MM.1S (cell line): ENCODE measurements at places on chromosomes 2 and 18.

DNA sequence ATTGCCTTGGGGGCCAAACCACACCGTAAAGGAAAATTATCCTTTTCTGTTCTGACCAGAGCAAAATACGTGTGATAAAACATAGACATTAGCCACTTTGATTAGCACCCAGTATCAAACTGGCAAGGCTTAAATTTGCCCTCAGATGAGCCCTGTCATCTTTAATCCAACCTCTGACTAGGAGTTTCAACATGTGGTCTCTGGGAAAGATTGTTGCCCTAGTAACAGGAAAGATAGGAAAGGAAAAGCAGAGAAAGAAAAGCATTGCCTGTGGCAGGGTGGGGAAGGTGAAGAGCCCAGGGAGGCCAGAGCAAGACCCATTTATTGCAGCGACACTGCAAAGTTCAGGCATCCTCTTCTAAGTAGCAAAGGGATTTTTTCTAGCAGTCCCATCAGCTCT is 181.5 kb upstream of the SCN7A start:
- H3K36me3 ChIP-seq, result no peaks in the 10 kb centered on the region
- H3K27me3 ChIP-seq, result no peaks in the 10 kb centered on the region
- DNase-seq, result no peak
- H3K4me1 ChIP-seq, result no peaks in the 10 kb centered on the region

DNA sequence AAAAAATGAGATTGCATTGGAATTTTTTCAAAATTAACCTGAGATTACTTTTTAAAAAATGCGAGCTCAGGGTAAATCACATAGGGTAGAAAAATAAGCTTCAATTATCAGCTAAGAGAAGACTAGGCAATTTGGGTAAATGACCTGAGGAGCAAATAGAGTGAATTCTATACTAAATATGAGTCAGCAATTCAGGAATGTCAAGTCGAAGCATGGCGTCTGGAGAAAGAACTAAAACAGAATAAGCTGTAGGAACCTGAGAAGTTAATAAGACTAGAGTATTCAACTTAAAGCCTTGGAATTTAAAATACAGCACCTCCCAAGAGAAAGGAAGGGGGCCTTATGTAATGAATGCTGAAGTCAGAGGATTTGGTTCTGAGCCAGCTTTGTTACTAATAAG is 487.0 kb downstream of the SUCLG1 start:
- no peaks in the 10 kb centered on the region for H3K4me1 ChIP-seq
- DNase-seq, result no peak
- no peak overlapping the region for H3K27ac ChIP-seq
- no peaks in the 10 kb centered on the region for H3K36me3 ChIP-seq
- no peaks in the 10 kb centered on the region for H3K27me3 ChIP-seq

DNA sequence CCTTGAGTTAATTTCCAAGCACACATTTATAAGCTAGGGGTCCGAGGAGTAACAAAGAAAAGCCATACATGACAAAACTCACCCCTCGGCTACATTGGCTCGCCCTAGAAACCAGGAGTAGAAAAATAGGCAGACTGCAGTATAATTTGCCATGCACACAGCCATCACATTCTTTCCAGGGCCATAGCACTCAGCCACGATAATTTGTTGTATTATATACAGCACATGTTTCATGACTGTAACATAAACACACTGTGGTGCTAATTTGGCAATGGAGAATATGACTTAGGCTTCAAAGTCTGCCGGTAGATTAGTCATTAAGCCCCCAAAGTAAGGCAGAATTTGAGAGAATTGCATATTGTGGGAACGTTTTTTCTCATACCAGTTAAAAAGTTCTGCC is 254.9 kb downstream of the ZNF521 start:
- H3K27ac ChIP-seq, result no peak overlapping the region
- no peaks in the 10 kb centered on the region for H3K27me3 ChIP-seq
- DNase-seq, result no peak
- no peaks in the 10 kb centered on the region for H3K36me3 ChIP-seq

GRCh38 chr2:62785216-62785615 is 79.7 kb downstream of the EHBP1 start:
- no peaks in the 10 kb centered on the region for H3K4me1 ChIP-seq
- no peaks in the 10 kb centered on the region for H3K27me3 ChIP-seq
- H3K4me3 ChIP-seq, result no peak overlapping the region
- H3K36me3 ChIP-seq, result no peaks in the 10 kb centered on the region

- no peak for DNase-seq
- H3K36me3 ChIP-seq, result no peaks in the 10 kb centered on the region
- H3K4me1 ChIP-seq, result no peaks in the 10 kb centered on the region
Measured at GRCh38 chr18:32237049-32237448, 47.2 kb downstream of the MEP1B start.

DNA sequence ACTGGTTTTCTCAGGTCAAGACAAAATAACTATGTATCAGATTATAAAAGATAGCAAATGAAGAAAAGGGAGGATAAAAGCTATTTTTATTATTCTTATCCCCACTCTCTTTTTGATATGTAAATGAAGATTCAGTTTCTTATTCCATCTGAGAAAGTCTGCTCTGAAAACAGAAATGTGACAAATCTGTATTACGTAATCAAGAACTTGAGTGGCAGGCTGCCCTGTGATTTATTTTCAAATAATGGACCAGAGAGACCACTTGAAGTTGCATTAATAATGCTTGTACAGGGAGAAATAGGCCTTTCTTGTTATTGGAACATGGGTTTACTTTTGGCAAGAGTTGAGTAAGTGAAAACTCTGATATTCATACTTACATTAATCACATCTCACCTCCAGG is 727.4 kb downstream of the DPP10 start:
- H3K27me3 ChIP-seq, result no peaks in the 10 kb centered on the region
- DNase-seq, result no peak
- H3K4me3 ChIP-seq, result no peak overlapping the region
- no peak overlapping the region for H3K27ac ChIP-seq

DNA sequence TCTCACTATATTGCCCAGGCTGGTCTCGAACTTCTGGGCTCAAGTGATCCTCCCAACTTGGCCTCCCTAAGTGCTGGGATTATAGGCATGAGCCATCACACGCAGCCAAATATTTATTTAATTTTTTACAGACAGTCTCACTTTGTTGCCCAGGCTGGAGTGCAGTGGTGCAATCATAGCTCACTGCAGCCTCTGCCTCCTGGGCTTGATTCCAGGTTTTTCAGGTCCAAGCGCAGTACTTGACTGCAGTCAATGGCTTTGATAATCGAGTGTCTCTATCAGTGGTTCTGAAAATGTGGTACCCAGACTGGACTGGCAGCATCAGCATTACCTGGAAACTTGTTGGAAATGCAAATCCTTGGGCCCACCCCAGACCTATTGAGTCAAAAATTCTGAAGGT is 63.1 kb downstream of the PLB1 start:
- H3K36me3 ChIP-seq, result no peaks in the 10 kb centered on the region
- DNase-seq, result no peak
- no peaks in the 10 kb centered on the region for H3K4me1 ChIP-seq
- H3K27ac ChIP-seq, result no peak overlapping the region
- H3K27me3 ChIP-seq, result no peaks in the 10 kb centered on the region

DNA sequence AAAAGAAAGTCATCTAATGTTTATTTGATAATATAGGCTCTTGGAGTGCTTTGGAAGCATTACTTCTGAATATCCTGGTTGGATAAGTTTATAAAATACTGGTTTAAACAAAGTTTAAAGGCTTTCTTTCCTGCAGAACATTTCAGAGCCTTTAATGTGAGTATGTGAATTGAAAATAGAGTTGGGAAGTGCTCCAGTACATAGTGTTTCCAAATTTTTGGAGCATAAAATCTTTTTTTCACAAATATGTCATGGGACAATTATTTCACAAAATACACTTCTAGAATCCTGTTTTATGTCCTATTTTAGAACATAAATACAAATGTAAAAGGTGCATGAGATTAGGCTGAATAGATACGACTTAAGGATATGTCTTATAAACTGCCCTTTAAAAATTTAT is 158.9 kb upstream of the HNRNPA3 start:
- no peaks in the 10 kb centered on the region for H3K36me3 ChIP-seq
- H3K27ac ChIP-seq, result no peak overlapping the region
- no peaks in the 10 kb centered on the region for H3K4me1 ChIP-seq
- no peak overlapping the region for H3K4me3 ChIP-seq
- DNase-seq, result no peak

GRCh38 chr2:191086706-191087105 is 64.1 kb downstream of the STAT4 start:
- no peak for DNase-seq
- H3K4me1 ChIP-seq, result no peaks in the 10 kb centered on the region

GRCh38 chr2:62467475-62468321 is 38.3 kb downstream of the TMEM17 start:
- H3K27me3 ChIP-seq, result no peaks in the 10 kb centered on the region
- H3K27ac ChIP-seq, result peak overlapping the region; percentile 57; the same call in 1 of the 2 replicates
- no peak overlapping the region for H3K4me3 ChIP-seq
- peaks cover 20% of the 10 kb centered on the region for H3K4me1 ChIP-seq

DNA sequence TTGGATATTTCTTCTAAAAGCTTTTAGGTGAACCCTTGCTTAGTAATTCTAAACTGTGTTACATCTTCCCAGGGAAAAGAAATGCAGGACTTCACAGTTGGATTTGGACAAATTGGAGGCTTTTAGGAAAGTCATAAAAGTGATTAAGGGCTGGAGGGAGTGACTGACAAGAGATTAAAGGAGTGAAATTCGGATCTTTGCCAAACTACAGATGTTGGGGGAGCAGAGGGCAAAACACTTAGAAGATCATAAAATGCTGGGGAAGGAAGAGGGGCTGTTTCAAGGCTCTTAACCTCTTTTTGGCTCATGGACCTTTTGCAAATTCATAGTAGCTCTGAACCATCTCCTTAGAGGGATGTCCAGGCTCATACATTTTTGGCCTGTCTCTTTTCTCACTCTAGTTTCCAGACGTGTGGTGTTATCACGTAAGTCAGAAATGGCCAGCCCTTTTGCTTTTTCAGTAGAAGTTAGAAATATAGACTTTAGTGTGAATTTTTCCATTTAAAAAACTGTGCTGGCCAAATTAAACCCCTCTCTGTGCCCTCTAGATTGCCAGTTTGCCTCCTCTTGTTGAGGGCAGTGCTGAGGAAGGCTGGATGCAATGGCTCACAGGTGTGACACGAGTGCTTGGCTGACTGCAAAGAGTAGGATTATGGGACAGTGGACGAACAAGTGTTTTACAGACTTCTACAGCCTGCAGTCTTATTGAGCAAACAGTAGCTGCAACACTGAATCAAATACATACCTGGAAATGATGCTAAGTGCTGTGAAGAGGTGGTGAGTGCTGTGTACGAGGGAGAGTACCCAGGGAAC is 109.9 kb downstream of the LYPD6B start:
- no peaks in the 10 kb centered on the region for H3K36me3 ChIP-seq
- no peak for DNase-seq
- H3K27me3 ChIP-seq, result no peaks in the 10 kb centered on the region; the same call in 1 of the 2 replicates
- no peak overlapping the region for H3K27ac ChIP-seq

DNA sequence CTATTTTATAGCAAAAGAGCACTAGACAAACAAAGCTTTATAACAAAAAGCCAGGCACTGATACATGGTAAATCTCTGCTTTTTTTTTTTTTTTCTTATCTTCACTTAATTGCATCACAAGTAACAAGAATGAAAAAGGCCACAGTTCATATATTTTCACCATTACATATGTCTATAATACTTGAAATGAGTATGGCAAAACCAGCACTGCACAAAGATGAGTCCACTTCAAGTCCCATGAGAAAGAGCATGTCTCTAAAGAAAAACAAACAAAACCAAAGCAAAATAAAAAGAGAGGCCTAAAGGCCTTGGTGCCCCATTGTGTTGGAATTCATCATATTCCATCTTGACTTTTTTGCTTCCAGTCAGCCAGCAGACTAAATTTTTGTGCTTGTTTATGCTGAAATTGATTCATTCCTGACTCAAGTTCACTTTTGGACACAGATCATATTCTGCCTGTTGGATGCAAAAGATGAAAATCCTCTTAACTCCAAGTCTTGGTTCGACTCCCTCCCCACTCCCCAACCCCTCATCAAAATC is 264.9 kb upstream of the CCDC68 start:
- H3K4me3 ChIP-seq, result no peak overlapping the region
- no peak for DNase-seq
- H3K27ac ChIP-seq, result no peak overlapping the region
- 0 out of 2 replicates have a peak, but pooled peaks cover 4% of the 10 kb centered on the region for H3K36me3 ChIP-seq
- H3K27me3 ChIP-seq, result no peaks in the 10 kb centered on the region

- H3K4me1 ChIP-seq, result no peaks in the 10 kb centered on the region
- no peaks in the 10 kb centered on the region for H3K27me3 ChIP-seq
- no peak for DNase-seq
- no peak overlapping the region for H3K27ac ChIP-seq
- H3K36me3 ChIP-seq, result no peaks in the 10 kb centered on the region
Measured at GRCh38 chr2:224004105-224004695, 34.9 kb downstream of the SERPINE2 start.

- no peak overlapping the region for H3K4me3 ChIP-seq
- H3K36me3 ChIP-seq, result no peaks in the 10 kb centered on the region
- H3K27me3 ChIP-seq, result no peaks in the 10 kb centered on the region
- no peaks in the 10 kb centered on the region for H3K4me1 ChIP-seq
- no peak overlapping the region for H3K27ac ChIP-seq
Measured at GRCh38 chr2:166867874-166868514, 20.3 kb upstream of the XIRP2 start.

DNA sequence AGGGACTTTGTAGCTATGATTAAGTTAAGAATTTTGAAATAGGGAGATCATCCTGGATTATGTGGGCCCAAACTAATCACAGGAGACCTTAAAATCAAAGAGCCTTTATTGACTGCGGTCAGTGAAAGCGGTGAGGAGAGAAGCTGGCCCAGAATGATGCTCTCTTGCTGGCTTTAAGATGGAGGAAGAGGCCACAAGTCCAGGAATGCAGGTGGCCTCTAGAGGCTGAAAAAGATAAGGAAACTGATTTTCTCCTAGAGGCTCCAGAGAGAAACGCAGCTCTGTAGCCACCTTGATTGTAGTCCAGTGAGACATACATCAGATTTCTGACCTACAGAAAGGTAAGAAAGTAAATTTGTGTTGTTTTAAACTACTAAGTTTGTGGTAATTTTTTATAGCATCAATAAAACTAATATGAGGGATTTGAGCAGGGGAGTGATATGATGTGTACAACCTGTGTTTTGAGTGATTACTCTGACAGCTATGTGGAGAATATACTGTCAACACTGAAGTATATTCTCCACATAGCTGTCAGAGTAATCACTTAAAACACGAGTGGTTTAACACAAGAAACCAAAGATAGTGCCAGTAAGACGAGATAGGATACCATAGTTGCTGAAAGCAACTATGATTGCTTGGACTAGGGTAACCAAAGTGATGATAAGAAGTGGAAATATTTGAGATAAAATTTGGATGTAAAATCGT is 364.4 kb upstream of the CHST9 start:
- no peak for DNase-seq
- no peaks in the 10 kb centered on the region for H3K27me3 ChIP-seq
- H3K27ac ChIP-seq, result no peak overlapping the region
- H3K4me1 ChIP-seq, result no peaks in the 10 kb centered on the region

DNA sequence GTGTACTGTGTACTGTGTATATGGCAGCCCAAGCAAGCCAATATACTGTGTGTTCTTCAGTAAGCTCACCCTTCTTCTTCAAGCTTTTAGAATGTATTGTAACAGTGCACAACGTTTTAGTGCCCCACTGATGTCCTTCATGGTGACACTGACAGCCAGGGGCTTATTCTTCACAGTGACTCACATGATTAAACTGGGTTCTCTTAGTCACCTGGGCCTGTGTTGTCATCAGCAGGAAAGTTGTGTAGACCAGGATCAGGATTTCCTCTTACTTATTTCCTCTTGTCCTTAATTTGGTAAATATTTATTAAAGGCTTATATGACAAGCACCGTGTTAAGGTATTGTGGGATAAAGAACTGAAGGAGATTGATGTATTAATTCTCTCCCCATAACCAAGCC is 67.9 kb upstream of the THOC1 start:
- H3K27ac ChIP-seq, result no peak overlapping the region
- no peak overlapping the region for H3K4me3 ChIP-seq
- no peaks in the 10 kb centered on the region for H3K27me3 ChIP-seq
- H3K4me1 ChIP-seq, result no peaks in the 10 kb centered on the region
